ENCODE measurements at places on chromosomes 2 and 18.
A peak's percentile ranks its signal among the peaks of the same experiment; 100 is the strongest.

GRCh38 chr2:152176113-152176714 lies 651 bp upstream of the STAM2 start:
- H3K4me1 ChIP-seq = peaks cover 40% of the 10 kb centered on the region
- H3K36me3 ChIP-seq = peaks cover 4% of the 10 kb centered on the region
- peaks cover 6% of the 10 kb centered on the region for H3K27me3 ChIP-seq
- peak; percentile 11 for DNase-seq
- peak overlapping the region; percentile 97 for H3K4me3 ChIP-seq
- H3K27ac ChIP-seq = peak overlapping the region; percentile 100

- H3K4me1 ChIP-seq = peaks cover 10% of the 10 kb centered on the region
- DNase-seq = no peak
- no peak overlapping the region for H3K4me3 ChIP-seq
Observed at GRCh38 chr2:224563537-224563936, 21.6 kb downstream of the CUL3 start.

- peaks cover 38% of the 10 kb centered on the region for H3K36me3 ChIP-seq
- peaks cover 4% of the 10 kb centered on the region for H3K27me3 ChIP-seq
- H3K4me1 ChIP-seq = peaks cover 44% of the 10 kb centered on the region
Observed at GRCh38 chr2:27211241-27211942, 449 bp upstream of the ATRAID start.

DNA sequence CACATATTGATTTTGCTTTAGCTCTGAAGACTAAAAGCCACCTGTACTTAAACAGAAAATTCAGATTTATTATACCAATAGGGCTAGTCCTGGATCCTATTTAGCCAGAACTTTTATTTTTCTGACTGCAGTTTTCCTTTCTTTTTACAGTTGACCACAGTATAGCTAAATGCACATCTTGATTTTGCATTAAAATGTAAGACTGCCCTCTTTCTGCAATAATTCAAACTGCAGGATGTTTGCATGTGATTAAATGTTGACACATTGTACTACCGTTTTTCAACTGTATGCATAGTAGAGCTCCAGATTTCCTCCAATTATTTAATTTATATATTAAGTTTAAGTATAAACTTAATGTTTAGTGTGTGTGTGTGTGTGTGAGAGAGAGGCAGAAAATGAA lies 1262.9 kb downstream of the SUCLG1 start:
- H3K27ac ChIP-seq = no peak overlapping the region
- peak; percentile 71 for DNase-seq
- no peak overlapping the region for H3K4me3 ChIP-seq
- H3K36me3 ChIP-seq = no peaks in the 10 kb centered on the region
- peaks cover 14% of the 10 kb centered on the region for H3K4me1 ChIP-seq

GRCh38 chr2:188751816-188752215 lies 222.4 kb upstream of the COL3A1 start:
- no peaks in the 10 kb centered on the region for H3K27me3 ChIP-seq
- H3K27ac ChIP-seq = no peak overlapping the region
- DNase-seq = no peak

DNA sequence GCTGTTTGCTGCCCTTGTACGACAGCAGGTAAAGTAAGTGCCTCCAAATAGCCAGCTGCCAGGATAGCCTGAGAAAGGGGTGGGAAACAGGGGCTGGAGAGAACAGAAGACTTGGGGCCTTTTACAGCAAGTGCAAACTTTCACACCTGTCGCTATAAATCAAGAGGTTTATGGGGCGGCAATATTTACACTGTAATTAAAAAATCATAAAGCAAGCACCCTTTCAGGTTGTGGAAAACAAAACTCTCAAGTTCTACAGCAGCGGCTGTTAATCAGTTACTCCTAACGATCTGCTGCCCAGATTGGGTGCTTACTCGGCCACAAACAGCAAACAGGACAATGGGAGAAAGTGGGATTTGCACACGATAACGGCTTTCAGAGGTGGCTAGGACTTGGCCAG lies 359.5 kb upstream of the ETAA1 start:
- no peaks in the 10 kb centered on the region for H3K36me3 ChIP-seq
- H3K4me3 ChIP-seq = no peak overlapping the region
- H3K27me3 ChIP-seq = no peaks in the 10 kb centered on the region
- H3K27ac ChIP-seq = no peak overlapping the region
- H3K4me1 ChIP-seq = peaks cover 74% of the 10 kb centered on the region
- no peak for DNase-seq

DNA sequence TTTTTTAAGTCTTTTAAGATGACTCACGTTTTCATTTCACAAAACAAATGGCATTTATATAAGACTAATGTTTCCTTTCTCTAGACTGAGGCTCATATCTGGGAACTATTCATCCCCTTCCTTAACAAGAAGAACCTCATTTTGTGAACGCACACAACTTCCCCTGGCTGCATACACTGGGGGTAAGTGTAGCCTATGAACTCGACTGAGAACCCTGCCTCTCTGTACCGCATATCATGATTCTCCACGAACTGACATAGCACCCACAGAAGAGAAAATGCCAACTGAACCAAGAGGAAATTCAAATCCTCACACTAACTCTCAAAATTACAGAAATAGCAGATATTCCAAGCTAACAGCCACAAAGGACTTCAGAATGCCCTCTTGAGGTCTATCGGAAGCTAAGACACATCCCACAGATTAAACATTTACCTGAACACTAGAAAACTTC lies 236.7 kb downstream of the TCF4 start:
- no peak overlapping the region for H3K4me3 ChIP-seq
- no peak for DNase-seq
- H3K27ac ChIP-seq = peak overlapping the region; percentile 57
- peaks cover 6% of the 10 kb centered on the region for H3K36me3 ChIP-seq

- no peak overlapping the region for H3K4me3 ChIP-seq
- peaks cover 21% of the 10 kb centered on the region for H3K4me1 ChIP-seq
- H3K27me3 ChIP-seq = 0 out of 2 replicates have a peak, but pooled peaks cover 2% of the 10 kb centered on the region
- DNase-seq = no peak
- H3K36me3 ChIP-seq = peaks cover 29% of the 10 kb centered on the region
Observed at GRCh38 chr2:203490391-203490790, 44.7 kb downstream of the RAPH1 start.

DNA sequence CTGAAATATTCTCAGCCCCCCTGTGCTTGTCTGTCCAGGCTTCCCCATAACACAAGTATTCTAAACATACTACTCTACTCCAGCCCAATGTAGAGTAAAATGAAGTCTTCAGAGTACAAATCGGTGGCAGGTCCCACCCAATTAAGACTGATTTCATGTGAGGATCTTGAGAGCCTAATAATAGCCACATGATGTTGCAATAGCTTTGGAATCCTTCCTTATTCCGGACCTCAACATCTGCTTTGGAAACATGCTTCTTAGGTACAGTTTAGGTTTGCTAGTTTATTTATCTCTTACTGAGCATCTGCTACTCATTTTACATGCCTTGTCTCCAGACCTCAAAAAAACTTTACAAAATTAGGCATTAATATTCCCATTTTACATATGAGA lies 207.3 kb upstream of the RAB6C start:
- H3K4me1 ChIP-seq = no peaks in the 10 kb centered on the region
- H3K27me3 ChIP-seq = no peaks in the 10 kb centered on the region
- H3K27ac ChIP-seq = no peak overlapping the region
- H3K4me3 ChIP-seq = no peak overlapping the region

- peak overlapping the region; percentile 72 for H3K27ac ChIP-seq
- H3K4me3 ChIP-seq = peak overlapping the region; percentile 23
- no peak for DNase-seq
- peaks cover 30% of the 10 kb centered on the region for H3K4me1 ChIP-seq
- peaks cover 2% of the 10 kb centered on the region for H3K27me3 ChIP-seq
- H3K36me3 ChIP-seq = no peaks in the 10 kb centered on the region
Observed at GRCh38 chr2:190607657-190608357, 41.1 kb upstream of the NAB1 start.

- no peaks in the 10 kb centered on the region for H3K36me3 ChIP-seq
- H3K4me3 ChIP-seq = peak overlapping the region; percentile 35
Observed at GRCh38 chr2:67790622-67791021, 272.2 kb downstream of the C1D start.

GRCh38 chr2:20666005-20666303 lies 990 bp upstream of the GDF7 start:
- H3K27ac ChIP-seq = no peak overlapping the region
- no peak for DNase-seq
- H3K27me3 ChIP-seq = peaks cover 37% of the 10 kb centered on the region
- peak overlapping the region; percentile 56 for H3K4me3 ChIP-seq

- peaks cover 23% of the 10 kb centered on the region for H3K4me1 ChIP-seq
- H3K36me3 ChIP-seq = no peaks in the 10 kb centered on the region
- no peak for DNase-seq
- H3K27ac ChIP-seq = peak overlapping the region; percentile 53
- peak overlapping the region; percentile 36 for H3K4me3 ChIP-seq
Observed at GRCh38 chr18:55338978-55339650, 248.9 kb downstream of the TCF4 start.

- no peak overlapping the region for H3K27ac ChIP-seq
- H3K27me3 ChIP-seq = peaks cover 14% of the 10 kb centered on the region
- H3K4me1 ChIP-seq = no peaks in the 10 kb centered on the region
- H3K36me3 ChIP-seq = no peaks in the 10 kb centered on the region
Observed at GRCh38 chr2:126645211-126645618, 10.7 kb upstream of the GYPC start.

- peak within 1 kb of the TSS; percentile 96 for H3K4me3 ChIP-seq
- H3K27me3 ChIP-seq = 0 out of 2 replicates have a peak, but pooled peaks cover 4% of the 10 kb centered on the region
- H3K36me3 ChIP-seq = 0 out of 2 replicates have a peak, but pooled peaks cover 4% of the 10 kb centered on the region
- peak within 1 kb of the TSS; percentile 90 for H3K27ac ChIP-seq
Observed at GRCh38 chr2:42568401-42569115, at the start of gene MTA3. Gene MTA3, plus strand, starts transcription at chr2:42568632. Its CDS starts 114 bp downstream, at chr2:42568746.

DNA sequence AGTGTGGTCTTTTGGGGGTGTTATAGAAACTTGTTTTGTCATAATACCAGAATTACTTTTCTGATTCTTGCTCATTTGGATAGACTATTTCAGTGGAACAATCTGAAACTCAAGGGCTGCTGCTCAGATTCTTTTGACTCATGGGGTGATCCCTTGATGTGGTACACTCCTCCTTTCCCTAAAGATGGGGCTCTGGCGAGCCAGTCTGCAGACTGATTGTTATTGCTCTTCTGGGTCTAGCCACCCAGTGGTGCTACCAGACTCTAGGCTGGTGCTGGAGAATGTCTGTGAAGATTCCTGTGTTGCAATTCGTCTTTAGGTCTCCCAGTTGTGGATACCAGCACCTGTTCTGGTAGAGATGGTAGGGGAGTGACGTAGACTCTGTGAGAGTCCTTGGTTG lies 4.2 kb upstream of the MARS2 start:
- no peaks in the 10 kb centered on the region for H3K27me3 ChIP-seq
- DNase-seq = no peak
- peaks cover 15% of the 10 kb centered on the region for H3K4me1 ChIP-seq

DNA sequence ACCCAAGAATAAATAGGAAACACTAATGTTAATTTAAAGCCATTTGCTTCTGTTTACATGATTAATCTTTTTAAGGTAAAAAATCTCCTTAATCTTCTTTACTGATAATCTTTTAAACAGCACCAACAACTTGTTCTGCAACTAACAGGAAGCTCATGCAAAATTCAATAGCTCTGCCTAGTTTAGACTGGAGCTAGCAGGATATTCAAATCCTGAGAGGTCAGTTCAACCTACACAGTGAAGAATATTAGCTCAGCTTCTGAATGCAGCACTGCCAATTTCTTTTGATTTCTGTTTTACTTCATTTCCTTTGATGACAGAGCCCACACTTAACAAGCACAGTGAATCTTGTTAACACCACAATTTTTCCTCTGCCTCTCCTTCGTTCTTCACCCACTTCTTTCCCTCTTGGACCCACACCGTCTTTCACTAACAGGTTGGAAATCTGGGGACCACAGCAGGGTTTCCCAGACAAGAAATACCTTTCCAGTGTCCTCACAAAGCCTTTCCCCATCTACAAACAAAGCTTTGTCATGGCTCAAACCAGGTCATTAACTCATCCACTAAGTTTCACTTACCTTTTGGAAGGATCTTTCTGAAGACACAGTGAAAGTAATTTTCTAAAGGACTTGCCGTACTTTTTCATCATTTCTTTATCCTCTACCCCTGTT lies 109.8 kb downstream of the STK39 start:
- no peak for DNase-seq
- H3K36me3 ChIP-seq = no peaks in the 10 kb centered on the region
- H3K4me3 ChIP-seq = no peak overlapping the region
- peaks cover 11% of the 10 kb centered on the region for H3K4me1 ChIP-seq
- H3K27me3 ChIP-seq = no peaks in the 10 kb centered on the region

- H3K4me1 ChIP-seq = peaks cover 63% of the 10 kb centered on the region
- H3K4me3 ChIP-seq = peak overlapping the region; percentile 98
- peaks cover 17% of the 10 kb centered on the region for H3K27me3 ChIP-seq
- H3K36me3 ChIP-seq = peaks cover 22% of the 10 kb centered on the region
- H3K27ac ChIP-seq = peak overlapping the region; percentile 100
Observed at GRCh38 chr2:74507926-74508520, 528 bp upstream of the PCGF1 start.

DNA sequence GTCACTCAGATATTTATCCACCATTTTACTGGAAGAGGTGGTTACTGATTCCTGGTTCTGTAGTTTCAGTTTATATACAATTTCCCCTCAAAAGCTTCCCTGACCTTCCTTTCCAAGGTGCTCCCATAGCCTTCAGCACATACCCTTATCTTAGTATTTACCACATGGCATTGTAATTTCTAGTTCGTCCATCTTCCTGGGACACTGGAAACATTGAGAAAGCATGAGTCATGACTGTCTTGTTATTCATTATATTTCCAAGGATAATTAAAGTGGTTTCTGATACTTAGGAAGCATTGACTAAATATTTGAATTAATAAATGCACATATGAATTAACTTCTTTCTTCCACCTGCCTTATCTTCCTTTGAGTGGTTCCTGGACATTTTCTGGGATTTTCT lies 203.8 kb downstream of the ETAA1 start:
- peak; percentile 49 for DNase-seq
- peaks cover 1% of the 10 kb centered on the region for H3K27me3 ChIP-seq
- H3K27ac ChIP-seq = peak overlapping the region; percentile 87
- H3K4me3 ChIP-seq = peak overlapping the region; percentile 58
- H3K36me3 ChIP-seq = no peaks in the 10 kb centered on the region

DNA sequence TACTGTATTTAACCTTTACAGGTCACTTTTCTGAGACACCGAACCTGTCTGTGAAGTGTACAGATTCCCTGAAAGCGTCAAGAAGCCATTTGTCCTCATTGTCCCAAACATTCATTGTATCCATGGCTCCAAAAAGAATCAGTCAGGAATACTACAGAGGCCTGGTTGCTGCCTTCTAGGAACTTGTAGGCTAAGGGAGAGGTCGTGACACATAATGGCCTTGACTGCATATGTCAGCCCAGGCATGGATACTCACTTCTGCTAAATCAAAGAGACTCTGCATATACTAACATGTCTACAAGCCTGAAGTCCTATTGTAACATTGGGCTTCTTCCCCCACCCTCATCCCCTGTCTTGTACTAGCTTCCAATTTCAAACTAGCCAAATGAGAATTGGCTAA lies 40.2 kb downstream of the ONECUT2 start:
- H3K4me3 ChIP-seq = no peak overlapping the region
- DNase-seq = no peak
- H3K4me1 ChIP-seq = no peaks in the 10 kb centered on the region
- no peaks in the 10 kb centered on the region for H3K36me3 ChIP-seq

- H3K27ac ChIP-seq = no peak overlapping the region
- peaks cover 9% of the 10 kb centered on the region for H3K4me1 ChIP-seq
- no peak for DNase-seq
- no peak overlapping the region for H3K4me3 ChIP-seq
- no peaks in the 10 kb centered on the region for H3K36me3 ChIP-seq
Observed at GRCh38 chr2:69952336-69953115, 8.9 kb downstream of the ASPRV1 start.

GRCh38 chr18:62368100-62368499 lies 43.0 kb downstream of the TNFRSF11A start:
- no peak overlapping the region for H3K27ac ChIP-seq
- DNase-seq = no peak
- H3K4me1 ChIP-seq = no peaks in the 10 kb centered on the region
- H3K36me3 ChIP-seq = no peaks in the 10 kb centered on the region
- no peak overlapping the region for H3K4me3 ChIP-seq

Data from HFFc6 (cell line).